NCI-H1930 (cell line): ENCODE measurements at places on chromosomes 3 and 15.

GRCh38 chr15:88656760-88657221 is 18.0 kb downstream of the ISG20 start:
- no peak for DNase-seq

GRCh38 chr15:100650685-100651084 is 48.3 kb downstream of the ASB7 start:
- no peak for DNase-seq

DNA sequence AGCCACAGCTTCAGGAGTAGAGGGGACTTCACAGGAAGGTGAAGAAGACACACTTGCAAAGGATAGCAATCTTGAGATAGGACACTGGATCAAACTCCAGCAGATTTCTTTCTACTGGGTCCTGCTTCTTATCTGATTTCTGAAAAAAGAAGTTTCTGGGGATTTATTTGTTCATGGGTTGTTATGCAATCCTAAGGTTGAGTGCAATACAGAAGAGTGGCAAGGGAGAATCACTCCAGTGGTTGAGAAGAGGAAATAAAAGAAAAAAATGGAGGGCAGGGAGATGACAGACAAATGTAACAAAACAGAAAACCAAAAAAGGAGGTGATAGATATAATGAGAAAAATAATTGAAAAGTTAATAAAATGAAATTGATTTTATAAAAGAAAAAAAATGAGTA is 858.3 kb downstream of the TUSC7 start:
- no peak for DNase-seq

GRCh38 chr3:187926620-187927019 is 181.4 kb upstream of the BCL6 start:
- DNase-seq, result no peak

- DNase-seq, result no peak
Observed at GRCh38 chr15:51094606-51095569, at the start of gene TNFAIP8L3. Gene TNFAIP8L3, minus strand, starts transcription at chr15:51094906. Its CDS starts 311 bp downstream, at chr15:51094595.

- DNase-seq, result no peak
Observed at GRCh38 chr3:191216510-191216909, 17.5 kb downstream of the OSTN start.

DNA sequence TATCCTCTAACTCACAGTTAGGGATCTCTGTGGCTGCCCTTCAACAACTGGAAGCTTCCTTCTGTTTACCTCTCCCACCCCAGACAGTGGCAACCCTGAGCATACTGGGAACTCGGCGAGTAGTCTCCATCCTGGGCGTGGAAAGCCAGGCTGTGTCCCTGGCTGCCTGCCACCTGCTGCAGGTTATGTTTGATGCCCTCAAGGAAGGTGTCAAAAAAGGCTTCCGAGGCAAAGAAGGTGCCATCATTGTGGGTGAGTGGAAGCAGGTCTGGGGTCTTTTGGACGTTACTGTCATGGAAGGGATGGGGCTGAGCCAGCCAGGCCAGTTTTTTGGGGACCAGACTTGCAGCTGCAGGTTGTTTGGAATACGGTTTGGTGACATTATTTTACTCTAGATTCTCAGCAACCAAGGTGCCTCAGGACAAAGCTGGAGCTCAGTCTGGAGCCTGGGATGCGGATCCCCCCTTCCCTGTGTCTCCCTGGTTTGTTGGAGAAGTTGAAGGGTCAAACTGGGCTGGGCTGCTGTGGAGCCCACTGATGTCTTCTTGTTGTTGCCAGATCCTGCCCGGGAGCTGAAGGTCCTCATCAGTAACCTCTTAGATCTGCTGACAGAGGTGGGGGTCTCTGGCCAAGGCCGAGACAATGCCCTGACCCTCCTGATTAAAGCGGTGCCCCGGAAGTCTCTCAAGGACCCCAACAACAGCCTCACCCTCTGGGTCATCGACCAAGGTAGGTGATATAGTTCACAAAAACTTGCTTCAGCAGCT is 7.5 kb downstream of the UNC45A start:
- DNase-seq, result no peak
